ENCODE measurements at places on chromosomes 3 and 15.

DNA sequence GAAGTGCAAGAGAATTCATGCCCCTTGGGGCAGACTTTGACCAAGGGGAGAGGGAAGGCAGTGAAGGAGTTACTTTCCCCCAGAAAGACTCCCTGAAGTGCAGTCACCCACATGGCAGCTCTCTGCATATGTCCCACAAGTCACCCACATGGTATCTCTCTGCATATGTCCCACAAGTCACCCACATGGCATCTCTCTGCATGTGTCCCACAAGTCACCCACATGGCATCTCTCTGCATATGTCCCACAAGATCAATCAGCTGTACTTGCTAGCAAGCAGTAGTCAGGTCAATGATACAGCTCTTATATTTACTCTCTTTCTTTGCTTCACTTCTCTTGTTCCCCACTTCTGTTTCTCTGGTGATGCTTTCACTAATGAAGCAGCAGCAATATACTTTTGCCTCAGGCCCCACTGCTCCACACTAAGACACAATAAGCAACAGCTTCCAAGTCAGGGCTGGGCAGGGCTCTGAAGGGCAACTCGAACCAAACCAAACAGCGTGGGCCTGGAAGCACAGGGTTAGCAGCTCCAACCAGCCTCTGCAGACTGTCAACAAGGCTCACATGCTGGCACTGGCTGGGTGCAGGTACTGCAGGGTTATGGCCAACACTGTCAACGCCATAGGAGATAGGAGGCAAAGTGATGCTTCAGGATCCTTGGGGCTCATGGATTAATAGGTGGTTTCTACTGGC, 46.7 kb downstream of the THBS1 start:
- no peak for DNase-seq

DNA sequence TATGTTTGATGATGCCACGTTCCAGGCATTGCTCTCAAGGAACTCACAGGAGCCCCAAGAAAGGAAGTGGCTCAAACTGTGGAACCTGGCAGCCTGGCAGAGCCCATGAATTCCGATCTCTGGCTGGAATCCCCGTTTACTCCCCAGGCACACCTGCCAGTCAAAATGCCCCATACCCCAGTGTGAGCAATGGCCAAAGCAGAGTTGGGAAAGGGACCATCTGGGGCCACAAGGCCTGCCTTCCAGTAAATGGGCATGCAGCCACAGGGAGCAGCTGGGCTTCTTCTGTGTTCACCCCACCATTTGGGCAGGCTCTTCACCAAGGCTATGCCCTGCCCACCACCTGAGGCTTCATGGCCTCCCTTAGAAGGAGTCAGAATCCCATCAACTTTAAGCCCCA, 257.0 kb upstream of the GOLGA6L4 start:
- DNase-seq, result no peak

DNA sequence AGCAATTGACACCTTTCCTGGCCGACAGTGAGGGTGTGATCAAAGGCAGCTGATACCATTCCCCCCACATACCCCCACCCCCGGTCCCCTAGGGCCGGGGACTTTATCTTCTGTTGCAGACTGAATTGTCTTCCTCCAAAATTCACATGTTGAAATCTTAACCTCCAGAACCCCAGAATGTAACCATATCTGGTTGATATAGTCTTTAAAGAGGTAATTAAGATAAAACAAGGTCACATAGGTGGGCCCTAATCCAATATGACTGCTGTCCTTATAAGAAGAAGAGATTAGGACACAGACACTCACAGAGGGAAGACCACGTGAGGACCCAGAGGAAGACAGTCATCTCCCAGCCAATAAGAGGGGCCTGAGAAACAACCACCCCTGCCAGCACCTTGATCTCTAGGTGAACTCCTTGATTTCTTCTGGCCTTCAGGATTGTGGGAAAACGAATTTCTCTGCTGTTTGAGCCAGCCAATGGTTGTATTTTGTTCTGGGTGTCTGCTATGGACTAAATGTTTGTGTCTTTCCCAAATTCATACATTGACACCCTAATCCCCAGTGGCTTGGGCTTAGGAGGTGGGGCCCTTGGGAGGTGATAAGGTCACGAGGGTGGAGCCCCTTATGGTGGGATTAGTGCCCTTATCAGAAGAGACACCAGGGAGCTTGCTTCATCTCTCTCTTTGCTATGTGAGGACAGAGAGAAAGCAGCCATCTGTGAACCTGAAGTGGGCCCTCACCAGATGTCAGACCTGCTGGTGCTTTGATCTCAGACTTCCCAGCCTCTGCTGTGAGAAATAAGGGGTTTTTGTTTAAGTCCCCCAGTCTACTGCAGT, 144.0 kb downstream of the CHSY1 start:
- no peak for DNase-seq

DNA sequence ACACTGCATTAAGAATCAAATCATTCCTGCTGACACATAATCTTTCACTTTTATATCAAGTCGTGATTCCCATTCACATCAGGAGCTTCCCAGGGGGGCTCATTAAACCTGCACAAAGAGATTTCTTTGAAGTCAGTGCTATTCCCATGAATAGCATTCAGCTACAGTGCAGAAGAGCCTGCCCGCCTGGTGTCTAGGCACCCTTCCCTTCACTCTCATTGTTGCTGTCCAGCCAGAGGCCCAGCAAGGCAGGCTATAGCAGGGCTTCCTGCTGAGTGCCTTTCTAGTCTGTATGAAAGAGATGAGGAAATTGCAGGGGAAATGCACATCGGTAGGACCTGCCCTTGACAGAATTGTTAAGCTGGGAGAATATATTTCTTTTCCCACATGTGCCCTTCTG, 4.5 kb upstream of the GJD2 start:
- DNase-seq, result no peak

GRCh38 chr15:54884312-54884711, 312.4 kb downstream of the RSL24D1 start:
- DNase-seq, result peak; percentile 34

GRCh38 chr3:114034787-114035545, 21.4 kb downstream of the CCDC191 start:
- no peak for DNase-seq

DNA sequence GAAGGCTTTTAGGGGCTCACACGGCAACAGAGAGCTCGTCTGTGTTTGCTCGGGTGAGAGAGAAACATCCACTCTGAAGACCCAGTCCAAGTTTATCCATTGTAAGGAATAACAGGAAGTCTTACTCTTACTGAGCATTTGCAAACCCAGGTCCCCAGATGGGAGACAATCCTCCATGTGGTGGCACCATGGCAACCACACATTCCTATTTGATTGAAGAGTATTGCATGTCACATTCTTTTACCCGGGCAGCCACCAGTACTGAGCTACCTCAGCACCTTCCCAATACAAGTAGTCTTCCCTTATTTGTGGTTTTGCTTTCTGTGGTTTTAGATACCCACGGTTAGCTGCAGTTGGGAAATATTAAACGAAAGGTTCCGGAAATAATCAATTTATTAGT, 302.9 kb upstream of the RASGRP1 start:
- no peak for DNase-seq

DNA sequence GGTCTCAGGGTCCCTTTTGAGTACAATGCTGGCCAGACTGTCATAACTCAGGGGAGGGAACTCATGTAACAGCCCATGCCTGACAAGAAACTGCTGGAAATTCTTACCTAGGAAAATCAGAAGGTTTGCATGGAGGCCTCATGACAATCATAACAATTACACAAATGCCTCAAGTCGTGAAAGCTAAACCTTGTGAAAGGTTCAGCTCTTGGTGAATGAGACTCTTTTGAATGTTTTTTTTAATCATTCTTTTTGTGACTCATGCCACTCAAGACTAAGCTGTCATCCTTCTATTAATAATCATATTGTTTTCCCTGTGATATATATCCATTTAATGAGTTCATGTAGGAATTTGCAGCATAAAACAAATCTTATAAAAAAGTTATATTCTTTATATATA, 61.4 kb upstream of the LEKR1 start:
- peak; percentile 63 for DNase-seq

- DNase-seq, result no peak
Measured at GRCh38 chr15:40664909-40665308, 30.1 kb upstream of the RAD51 start.

GRCh38 chr3:12854565-12854964, 13.2 kb upstream of the RPL32 start:
- DNase-seq, result no peak

- DNase-seq, result no peak
Measured at GRCh38 chr3:99131876-99132275, 230.4 kb upstream of the DCBLD2 start.

DNA sequence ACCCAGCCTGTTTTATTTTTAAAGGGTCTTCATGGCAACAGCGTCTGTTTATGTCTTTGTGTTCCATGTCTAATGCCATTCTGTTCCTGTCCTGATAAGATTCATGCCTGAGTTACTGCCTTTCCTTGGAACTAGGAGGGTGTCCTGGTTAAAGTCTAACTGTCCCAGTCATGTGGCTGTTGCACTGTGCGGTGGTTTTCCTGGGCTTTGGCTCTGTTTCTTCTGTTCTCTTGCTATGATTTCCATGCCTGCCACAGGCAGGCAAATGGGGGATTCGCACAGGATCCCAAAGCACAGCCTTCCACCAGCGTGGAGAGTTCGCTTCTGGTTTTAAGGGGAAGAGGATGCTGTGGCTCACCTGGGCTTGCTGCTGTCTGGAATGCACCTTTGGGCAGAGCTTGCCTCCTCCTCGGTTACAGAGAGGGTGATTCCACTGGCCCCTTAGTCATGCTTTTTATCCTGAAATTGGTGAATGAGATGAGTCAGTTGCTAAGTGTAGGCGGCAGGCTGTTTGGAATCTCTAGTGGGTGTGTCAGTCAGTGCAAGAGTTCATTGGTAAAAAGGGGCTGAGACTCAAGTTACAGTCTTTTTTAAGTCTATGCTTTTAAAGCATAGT, 86.8 kb downstream of the CCK start:
- peak; percentile 64 for DNase-seq

DNA sequence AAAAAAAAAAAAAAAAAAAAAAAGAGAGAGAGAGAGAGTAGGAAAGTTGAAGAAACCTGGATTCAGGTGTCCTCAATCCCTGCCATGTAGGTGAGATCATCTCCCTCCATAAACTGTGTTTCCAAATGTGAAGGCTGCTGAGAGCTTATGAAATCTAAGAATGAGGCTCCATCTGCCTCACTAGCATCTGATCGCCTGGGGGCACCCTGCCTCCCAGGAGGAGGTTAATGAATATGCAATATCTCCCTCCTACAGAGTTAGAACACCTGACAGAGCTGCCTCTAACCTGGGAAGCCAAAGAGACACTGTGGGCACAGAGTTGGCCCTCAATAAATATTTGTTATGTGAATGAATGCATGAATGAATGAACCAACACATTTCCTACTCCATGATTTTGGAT, 23.8 kb upstream of the ZNF148 start:
- no peak for DNase-seq

DNA sequence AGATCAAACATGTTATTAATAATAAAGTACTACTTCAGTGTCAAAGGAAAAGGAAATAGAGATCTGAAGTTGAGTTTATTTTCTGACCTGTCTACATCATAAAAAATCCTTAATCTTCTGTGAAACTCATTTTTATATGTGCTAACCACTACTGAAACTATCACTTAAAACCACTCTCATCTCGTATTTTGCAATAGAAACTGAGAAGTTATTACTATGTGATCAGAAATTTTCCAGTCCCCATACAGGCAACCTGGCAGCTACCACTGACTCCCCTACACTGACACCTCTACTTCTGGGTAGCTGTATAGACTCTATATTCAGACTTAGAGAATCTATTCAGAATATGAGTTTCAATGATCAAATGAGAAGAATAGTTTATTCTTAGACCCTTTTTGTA, 8.3 kb downstream of the HDGFL3 start:
- no peak for DNase-seq

DNA sequence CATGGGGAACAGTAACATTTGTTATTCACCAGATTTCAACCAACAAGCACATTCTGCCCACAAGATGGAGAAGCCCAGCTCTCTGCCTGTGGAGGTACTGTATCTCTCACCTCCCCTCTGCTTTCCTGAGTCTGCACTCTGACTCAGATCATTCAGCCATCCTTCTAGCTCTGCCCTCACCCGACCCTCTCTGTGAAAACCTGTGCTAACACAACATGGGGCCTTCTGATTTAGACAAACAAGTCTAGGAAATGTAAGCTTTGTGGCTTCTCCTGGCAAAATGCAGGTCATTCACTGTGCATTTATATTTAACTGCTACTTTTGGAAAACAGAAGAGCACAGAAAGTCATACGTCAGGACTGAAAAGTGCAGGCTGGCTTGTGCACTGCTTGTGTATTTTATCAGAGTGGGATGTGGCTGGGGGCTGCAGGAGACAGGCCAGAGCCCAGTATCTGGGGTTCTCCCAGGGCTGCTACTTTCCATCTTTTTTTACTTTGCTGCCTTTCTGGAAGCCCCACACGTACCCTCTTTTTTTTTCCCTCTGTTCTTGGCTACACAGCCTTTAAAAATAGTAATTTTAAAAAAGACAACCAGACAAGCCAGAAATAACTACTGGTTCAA, 50.8 kb downstream of the SUSD5 start:
- DNase-seq, result no peak

DNA sequence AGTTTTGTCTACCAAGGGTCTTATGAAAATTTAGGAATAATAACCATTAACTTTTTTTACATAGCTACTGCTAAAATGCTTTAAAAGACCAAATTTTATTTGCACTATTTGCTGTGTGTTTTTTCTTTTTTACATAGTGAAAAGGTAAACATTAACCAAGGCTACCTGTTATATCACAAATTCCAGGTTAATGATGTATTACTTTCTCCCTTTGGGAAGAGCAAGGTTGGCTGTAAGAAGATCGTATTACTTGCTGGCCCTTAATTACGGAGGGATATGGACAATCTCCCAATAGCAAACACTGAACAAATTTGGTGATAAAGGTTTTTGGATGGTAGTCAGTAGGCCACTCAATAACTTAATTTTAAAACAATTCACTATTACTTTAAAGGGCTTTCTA, 22.4 kb downstream of the LRRC58 start:
- DNase-seq, result no peak
